ENCODE measurements at places on chromosomes 2 and 18.

DNA sequence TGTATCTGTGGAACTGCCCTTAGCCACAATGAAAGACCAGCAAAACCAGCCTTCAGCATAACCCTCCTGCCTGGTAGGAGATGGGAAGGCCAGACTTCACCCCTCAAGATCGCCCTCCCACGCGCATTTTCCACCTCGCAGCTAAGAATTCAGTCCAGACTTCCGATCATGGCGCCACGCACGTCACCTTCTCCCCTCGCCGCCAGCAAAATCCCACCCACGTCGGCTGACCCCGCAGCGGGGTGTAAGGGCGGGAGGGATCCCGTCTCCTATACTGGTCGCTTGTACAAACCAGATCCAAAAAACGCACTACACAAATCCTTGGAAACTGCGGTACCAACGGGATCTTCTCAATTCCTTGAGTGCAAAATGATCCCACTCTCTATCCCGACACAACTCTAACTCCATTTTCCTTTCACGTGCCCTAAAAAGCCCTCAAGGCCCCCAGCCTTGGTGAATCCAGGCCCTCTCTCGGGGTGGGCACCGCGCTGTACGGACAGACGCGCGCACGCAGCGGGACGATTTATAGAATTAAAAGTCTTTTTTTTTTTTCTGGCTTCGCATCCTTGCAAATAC lies 1.0 kb upstream of the BMPR2 start:
- peak; percentile 62 for DNase-seq

DNA sequence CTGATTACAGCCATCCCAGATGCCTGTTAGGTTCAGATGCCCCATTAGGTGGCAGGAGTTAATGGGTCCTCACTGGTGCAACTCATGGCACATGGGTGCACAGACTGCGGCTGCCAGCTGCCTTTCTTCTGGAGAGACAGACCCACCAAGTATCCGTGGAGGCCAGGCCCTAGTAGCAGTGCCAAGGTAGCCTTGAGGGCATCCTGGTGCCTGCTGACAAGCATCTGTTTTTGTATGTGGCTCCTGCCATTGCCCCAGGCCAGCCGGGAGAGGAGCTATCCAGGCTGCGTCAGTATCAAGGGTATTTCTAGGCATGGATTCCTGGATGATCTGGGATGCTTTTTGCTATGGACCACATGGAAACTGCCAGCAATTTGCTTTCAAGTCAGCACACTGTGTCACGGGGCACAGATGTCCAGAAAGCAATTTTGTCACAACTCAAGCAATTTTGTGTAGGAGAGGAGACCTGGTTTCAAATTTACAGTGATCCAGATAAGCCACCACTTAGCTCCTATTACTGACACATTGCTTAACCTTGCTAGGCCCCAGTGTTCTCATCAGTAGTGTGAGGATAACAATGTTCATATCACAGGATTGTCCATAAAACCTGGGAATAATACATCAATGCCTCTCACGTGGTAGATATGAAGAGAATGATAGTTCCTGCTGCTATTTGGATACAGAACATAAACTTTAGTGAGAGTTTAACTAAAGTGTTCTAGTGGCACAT lies 815.1 kb upstream of the RAB6C start:
- no peak for DNase-seq

DNA sequence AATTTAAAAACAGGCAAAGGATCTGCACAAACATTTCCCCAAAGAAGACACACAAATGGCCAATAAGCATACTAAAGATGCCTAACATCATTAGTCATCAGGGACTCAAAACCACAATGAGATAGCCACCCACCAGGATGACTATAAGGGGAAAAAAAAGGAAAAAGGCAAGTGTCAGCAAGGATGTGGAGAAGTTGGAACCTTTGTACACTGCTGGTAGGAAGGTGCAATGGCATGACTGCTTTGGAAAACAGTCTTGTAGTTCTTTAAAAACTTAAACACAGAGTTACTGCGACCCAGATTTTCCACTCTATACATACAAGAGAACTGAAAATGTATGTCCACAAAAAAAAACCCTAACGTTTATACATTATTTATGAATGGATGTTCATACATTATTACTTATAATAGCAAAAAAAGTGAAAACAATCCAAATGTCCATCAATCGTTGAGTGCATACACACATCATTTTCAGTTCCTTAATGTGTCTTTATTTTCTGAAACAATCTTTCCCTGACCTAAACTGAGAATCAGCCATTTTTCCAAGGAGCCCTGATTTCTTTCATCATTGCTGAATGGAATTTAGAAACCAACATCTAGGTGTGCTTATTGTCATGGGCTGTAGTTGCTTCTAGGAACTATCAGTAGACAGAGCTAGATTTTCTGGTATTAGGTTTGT lies 64.7 kb upstream of the TLK1 start:
- DNase-seq: no peak

DNA sequence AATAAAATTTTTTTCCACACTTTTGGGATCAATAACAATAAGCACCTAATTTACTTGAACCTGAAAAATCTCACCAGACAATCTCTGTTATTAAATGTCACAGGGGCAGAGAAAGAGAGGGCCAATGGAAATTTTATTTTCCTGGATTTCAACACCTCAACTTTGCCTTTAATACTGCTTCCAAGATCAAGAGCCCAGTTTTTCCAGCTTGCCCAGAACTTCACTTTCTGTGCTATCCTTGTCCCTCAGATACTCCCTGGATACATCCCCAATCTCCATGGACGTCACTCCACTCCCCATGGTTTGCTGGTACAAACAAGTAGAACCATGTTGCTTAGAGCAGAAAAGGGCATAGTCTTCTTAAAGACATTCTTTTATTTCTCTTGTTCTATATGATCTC lies 29.3 kb upstream of the PID1 start:
- no peak for DNase-seq

- DNase-seq: no peak
Measured at GRCh38 chr2:124485659-124486058, 460.6 kb downstream of the CNTNAP5 start.

DNA sequence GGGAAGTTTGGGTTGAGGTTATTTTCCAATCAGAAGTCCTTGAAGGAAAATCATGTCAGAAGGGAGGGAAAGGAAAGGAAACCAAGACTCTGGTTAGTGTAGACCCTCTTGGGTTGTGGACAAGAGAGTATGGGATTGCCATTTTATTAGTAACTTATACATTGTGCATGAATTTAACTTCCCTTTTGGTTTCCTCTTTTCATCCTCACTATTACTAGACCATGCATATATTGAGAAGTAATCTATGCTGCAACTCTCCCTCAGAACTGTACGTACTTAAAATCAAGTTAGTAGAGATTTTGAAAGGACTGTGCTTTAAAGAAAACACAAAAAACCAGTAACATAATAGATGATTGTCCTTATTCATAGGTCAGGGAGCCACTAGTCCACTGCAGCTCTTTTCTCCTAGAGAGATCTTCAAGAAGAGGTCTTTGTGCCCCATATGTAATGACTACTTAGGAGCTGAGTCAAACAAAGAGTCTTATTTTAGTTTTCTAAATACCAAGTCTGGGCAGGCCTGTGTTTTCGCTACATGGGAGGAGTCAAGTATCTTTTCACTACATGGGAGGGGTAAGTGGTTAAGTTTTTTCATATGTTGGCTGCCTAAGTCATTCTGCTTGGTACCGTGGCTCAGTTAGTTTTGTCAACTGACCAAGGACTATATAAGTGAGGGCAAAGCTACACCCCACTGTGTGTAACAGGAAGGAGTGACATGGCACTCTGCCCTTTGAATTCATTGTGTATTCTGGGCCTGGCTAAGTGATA lies 25.2 kb upstream of the FAM117B start:
- no peak for DNase-seq

GRCh38 chr2:221200184-221200839 lies 371.8 kb downstream of the EPHA4 start:
- no peak for DNase-seq
